ENCODE measurements at places on chromosomes 13 and 19.

- DNase-seq = no peak
Measured at GRCh38 chr19:38658462-38659306, 11.2 kb downstream of the ACTN4 start.

GRCh38 chr19:56088497-56089215, 32.4 kb downstream of the ZNF787 start:
- DNase-seq = no peak

DNA sequence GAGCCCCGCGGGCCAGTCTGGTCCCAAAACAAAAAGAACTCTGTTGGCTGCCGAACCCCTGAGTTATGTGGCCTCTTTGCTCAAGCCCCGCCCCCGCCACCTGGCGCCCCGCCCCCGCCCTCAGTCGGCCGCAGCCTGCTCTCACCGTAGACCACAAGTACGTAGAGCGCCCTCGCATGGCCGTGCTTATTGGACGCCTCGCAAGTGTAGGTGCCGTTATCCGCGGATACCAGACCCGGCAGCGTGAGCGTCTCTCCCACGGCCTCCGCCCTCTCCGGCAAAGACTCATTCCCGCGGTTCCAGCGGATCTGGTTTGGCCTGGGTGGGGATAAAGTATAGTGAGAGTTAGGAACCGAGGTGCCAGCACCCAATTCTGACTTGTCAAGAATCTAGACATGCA, 5.5 kb upstream of the ZNF428 start:
- peak; percentile 90 for DNase-seq

DNA sequence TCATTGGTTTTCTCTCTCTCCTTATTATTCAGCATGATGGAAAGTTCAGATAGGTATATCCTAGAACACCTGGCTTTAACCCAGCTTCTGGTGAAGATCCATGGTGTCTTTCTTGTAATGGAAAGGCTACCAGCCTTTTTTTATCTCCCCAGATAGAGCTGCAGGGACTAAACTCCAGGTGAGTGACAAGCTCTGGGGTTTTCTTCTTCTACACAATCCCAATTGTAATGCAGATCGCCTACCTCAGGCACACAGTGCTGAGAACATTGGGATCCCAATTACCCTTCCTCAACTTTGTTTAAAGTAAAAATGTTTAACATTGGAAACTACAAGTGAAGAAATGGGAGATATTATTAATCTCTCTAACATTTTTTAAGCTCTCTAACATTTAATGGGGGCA, 1851.7 kb downstream of the PCDH9 start:
- no peak for DNase-seq

- DNase-seq = no peak
Measured at GRCh38 chr13:48901781-48902180, 73.9 kb upstream of the FNDC3A start.

GRCh38 chr19:12983542-12984142, 11.6 kb upstream of the NFIX start:
- DNase-seq = peak; percentile 77

Data from activated CD4-positive, alpha-beta T cell treated with anti-CD3 and anti-CD28 coated beads, Interleukin-10, Interleukin-2, amounts not matched to agents 100 ng/mL and 50 ng/mL, durations not matched to agents 16 hours and 8 hours (primary cell).